ENCODE measurements at places on chromosomes 16 and 17.
A peak's percentile ranks its signal among the peaks of the same experiment; 100 is the strongest.

GRCh38 chr17:74663561-74663960, 40.0 kb upstream of the CD300E start:
- no peak for DNase-seq

DNA sequence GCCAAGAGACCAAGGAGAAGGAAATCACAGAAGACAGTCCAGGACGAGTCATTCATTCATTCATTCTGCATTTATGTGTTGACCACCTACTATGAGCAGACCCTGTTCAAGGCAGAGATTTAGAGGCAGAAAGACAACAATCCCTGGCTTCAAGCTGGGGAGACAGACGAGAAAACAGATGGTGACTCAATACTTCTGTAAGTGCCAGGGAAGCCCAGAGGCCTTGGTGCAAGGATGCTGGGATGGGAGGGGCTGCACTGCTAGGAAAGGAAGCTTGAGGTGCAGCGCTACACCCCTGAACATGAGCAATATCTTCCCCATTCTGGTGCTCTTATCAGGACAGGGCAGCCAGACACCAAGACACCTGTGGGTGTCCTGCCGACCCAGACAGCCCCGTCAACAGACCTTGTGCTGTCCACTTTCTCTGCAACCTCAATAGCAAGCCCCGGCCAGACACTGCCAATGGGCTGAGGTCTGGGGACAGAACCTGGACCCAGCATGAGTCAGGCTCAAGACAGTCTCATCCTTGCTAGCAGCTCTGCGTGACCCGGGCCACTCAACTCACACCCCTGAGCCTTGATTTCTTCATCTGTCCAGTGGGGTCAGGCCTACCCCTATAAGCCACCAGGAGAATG, 163.5 kb downstream of the COPRS start:
- no peak for DNase-seq

- DNase-seq: no peak
Measured at GRCh38 chr17:8133399-8133798, 9.5 kb upstream of the HES7 start.

- DNase-seq: no peak
Measured at GRCh38 chr17:77602883-77603640, 355.4 kb upstream of the TNRC6C start.

DNA sequence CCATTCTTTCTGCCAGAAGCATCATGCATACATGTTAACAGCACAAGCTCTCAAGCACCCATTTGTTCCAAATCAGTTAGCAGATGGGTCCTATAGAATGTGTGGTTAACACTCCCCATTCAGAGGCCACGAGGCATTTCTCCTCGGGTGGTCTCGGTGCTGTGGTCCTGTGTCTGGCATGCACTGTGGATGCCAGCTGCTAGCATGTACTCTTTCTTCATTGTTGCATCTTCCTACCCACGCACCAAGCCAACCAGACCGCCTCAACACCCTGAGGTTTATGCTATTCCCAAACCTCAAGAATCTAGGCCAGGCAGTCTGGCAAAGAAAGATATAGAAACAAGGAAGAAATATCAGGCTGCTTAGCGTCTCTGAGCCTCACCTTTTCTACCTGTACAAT, 27.8 kb upstream of the MRTFB start:
- DNase-seq: no peak

- DNase-seq: no peak
Measured at GRCh38 chr16:23902034-23902747, 66.4 kb downstream of the PRKCB start.

- no peak for DNase-seq
Measured at GRCh38 chr16:67034487-67034886, 5.5 kb downstream of the CBFB start.

DNA sequence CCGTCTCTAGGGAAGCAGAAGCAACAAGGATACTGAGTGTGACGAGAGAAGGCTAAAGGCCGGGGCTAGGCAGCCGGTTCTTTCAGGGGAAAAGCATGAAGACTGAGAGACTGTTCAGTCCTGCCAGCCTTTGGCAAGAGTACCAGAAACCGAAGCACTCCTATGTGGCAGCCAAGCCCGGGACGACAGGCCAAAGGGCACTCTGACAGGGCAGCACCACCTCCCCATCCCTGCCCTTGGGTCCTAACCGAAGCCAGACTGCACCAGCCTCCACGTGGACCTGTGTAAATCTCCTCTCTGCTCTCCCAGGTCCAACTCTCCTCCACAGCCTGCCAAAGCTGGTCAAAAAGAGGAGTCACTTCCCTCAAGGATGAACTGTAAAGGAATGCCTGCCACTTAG, 23.5 kb upstream of the ALOX15 start:
- no peak for DNase-seq

GRCh38 chr17:81976332-81977210, 858 bp upstream of the ASPSCR1 start:
- peak; percentile 71 for DNase-seq

DNA sequence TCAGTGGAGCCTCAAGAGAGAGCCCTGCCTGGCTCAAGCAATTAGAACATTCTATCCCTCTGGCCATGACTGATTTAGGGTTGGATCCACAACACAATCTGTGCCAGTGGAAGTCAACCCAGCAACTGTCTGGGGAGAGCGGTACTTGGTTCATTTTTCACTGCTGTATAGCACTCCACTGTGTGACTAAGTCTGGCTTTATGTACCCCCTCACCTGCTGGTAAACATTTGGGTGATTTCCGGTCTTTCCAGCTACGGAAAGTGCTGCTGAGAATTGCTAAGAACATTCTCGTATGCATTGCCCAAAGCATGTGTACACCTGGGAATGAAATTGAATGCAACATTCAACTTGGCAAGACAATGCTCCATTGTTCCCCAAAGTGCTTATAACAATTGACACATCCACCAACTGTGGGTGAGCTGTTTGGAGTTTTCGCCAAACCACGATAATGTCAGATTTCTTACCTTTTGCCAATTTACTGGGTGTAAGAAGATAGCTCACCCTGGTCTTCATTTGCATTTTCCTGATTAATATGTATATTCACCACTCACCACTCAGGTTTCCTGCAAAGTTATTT, 63.5 kb upstream of the MED9 start:
- no peak for DNase-seq

GRCh38 chr17:77242118-77242851, 101.5 kb downstream of the SEC14L1 start:
- no peak for DNase-seq

DNA sequence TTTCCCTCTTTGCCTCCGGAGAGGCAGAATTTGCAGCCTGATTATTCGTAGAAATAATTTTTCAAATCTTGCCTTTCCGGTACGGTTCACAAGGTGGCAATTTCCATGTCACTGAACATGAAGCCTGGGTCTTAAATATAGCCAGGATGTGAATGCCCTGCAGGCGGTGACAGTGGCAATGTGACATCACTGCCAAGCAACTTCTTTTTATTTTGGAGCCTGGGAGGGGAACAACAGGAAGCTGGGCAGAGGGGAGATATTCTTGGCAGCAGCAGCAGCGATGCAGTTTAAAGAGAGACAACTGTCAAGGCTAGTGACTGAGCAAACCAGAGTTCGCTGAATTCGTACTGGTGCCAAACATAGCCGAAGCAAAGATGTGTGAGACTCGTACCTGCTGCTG, 171.1 kb downstream of the SNX29 start:
- no peak for DNase-seq

GRCh38 chr17:50182783-50183420, 17.1 kb downstream of the SGCA start:
- peak; percentile 37 for DNase-seq

- DNase-seq: no peak
Measured at GRCh38 chr16:87955302-87956097, 4.3 kb downstream of the BANP start.
